Stimulated activated CD8-positive, alpha-beta memory T cell treated with anti-CD3 and anti-CD28 coated beads, Interleukin-4, amount 100 ng/mL, for 1 hour (primary cell): ENCODE measurements at places on chromosomes 3 and 15.

GRCh38 chr3:171786997-171787396 is 23.3 kb downstream of the PLD1 start:
- DNase-seq, result no peak

- no peak for DNase-seq
These were observed 20.4 kb downstream of the NANOGP8 start for GRCh38 chr15:35064576-35065190.

- no peak for DNase-seq
These were observed 7.0 kb upstream of the PRKCD start for GRCh38 chr3:53153980-53154379.

GRCh38 chr3:148100476-148100875 is 597.2 kb upstream of the AGTR1 start:
- DNase-seq, result no peak

- no peak for DNase-seq
These were observed 32.1 kb upstream of the DENND4A start for GRCh38 chr15:65824031-65824743.

DNA sequence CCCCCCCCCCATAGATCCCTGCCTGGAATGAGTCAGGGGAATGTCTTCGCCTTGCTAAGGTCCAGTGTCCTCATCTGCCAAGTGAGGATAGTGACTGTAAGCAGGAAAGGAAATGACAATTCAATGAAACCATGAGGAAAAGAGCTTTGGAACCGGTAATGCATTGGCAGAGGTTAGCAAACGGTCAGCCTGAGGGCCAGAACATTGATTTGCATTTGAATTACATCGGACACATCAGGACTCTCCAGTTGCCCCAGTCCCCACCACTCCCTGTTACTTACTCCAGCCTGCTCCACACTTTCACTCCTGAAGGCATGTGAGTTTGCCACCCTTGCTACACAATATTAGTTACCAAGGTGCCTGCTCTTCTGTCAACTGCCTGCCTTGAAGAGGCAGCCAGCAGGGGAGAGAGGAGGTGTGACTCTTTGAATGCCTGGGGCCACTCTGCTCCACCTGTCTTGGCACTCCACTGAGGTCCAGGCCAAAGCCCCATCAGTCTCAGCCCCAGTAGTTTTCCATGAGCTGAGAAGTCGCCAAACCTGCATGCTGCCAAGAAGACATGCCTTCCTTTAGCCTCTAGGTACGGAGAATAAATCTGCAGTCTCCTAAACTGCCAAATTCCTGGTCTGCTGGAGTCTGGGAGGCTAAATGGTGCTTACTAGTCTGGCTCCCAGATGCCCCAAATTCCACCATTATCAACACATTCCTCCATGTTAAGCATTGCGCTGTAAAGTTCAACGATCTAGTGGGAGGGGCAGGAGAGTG is 191.7 kb upstream of the TLE3 start:
- no peak for DNase-seq

DNA sequence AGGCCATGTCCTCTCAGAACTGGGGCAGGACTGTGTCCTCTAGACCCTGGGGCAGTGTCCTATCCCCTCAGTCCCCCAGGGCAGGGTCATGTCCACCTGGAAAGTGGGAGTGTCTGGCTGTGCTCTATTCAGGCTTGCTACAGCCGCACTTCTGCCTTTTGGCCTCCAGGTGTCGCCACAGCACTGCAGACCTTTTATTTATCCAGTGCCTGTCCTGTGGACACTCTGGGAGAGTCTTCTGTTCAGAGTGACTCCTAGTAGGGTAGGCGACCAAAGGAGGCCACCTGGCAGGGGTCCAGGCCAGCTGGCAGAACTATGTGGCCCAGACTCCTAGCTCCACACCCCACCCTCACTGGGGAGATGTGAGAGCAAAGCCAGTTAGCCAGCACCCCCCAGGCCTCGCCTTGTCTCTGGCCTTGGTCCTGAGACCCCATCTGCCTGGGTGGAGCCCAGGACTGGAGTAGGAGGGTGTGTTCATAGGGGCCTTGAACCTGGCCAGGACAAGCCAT is 3.9 kb downstream of the TMIE start:
- DNase-seq, result peak; percentile 36

GRCh38 chr3:141259821-141260629 is 28.4 kb downstream of the PXYLP1 start:
- DNase-seq, result no peak

- no peak for DNase-seq
These were observed 37.9 kb upstream of the RPL32 start for GRCh38 chr3:12879191-12879815.

GRCh38 chr3:196117809-196118208 is 35.9 kb upstream of the TFRC start:
- DNase-seq, result no peak

DNA sequence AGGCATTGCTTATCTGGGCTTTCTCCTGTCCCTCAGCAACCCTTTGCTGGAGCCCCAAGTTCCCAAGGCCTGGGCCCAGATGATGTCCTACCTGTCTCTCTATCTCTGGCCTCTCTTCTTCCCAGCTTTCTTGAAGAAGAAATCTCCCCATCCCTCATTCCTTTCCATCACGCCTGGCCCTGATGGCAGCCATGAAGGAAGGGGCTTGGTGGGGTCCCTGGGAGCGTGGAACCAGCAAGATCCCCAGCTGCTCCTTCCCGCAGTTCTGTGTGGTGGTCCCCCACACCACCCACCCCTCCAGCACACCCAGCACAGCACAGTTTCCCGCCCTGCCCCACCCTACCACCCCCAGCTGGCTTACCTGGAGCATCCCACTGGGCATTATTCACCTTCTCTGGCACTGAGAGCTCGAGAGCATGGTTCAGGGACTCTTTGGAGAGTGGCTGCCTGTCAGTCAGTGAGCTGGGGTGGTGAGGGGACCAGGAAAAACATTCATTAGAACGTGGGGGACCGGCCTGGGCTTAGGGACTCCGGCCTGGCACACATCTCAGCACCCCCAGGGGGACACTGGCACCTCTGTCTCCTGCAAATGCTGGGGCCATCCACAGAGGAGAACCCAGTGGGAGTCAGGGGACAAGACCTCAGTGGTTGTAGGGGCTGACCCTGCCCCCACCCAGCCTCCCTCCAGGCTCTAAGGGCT is 26.6 kb downstream of the ACSBG1 start:
- no peak for DNase-seq

- DNase-seq, result no peak
These were observed 970 bp downstream of the DPPA4 start for GRCh38 chr3:109336291-109336861.

DNA sequence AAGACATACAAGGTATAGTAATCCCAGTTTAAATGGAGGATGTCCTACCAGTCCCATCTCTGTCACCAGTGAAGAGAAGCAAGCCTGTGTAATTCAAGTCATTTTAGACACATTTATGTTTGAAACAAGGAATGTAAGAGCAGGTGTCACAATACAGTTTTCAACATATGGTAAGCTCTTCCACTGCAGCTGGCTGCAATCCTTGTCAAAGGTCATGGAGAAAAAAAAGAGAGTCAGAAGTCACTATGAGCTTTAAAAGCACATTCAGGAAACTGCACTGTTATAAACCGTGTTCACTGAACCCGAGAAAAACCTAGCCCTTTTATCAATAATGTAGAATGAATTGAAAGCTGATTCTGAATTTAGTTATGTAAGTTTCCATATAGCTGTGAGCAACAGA is 206.4 kb downstream of the NAALADL2 start:
- DNase-seq, result no peak

DNA sequence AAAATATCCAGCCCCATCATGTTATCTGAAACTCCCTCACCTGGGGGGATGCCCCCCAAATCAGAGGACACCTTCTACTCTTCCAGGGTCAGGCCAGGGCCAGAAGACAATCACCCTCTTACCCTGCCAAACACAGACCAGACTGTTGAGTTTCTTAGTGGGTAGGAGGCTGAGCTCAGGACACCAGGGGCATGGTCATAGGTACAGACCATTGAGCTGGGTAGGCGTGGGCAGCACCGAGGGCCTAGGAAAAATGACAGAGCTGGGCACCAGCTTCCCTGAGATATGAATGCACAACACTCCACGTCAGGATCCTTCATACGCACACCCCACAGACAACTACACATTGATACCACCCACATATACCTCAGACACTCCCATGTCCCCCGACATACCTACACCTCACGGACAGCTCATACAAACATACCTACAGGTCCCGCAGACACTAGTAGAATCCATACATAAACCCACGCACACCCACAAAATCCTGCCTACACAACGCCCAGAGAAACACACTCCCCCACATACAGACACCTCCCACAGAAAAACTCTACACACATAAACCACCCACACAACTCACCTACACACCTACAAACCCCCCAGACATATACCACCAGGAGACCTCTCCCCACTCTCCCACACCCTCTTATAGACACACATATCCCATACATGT is 11.8 kb downstream of the AP3B2 start:
- no peak for DNase-seq

GRCh38 chr15:67433495-67434099 is 87.3 kb upstream of the C15orf61 start:
- DNase-seq, result no peak

DNA sequence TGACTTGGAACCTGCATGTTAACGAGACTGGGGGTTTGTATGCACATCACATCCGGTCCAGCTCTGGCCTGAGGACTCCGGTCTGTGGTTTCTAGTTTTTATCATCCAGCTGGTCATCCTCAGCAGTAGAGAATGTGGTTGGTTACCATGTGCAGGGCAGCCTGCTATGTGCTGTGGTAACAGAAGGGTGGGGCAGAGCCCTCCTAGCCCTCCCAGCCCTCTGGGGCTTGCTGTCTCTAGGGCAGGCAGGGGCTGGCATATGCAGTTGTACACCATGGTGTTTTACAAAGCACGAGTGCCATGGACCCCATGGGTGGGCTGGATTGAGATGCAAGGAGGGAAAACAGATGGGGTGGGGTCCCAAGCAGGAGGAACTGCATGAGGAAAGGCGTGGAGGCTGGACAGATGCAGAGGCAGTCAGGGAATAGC is 70.2 kb downstream of the APBA2 start:
- DNase-seq, result no peak

DNA sequence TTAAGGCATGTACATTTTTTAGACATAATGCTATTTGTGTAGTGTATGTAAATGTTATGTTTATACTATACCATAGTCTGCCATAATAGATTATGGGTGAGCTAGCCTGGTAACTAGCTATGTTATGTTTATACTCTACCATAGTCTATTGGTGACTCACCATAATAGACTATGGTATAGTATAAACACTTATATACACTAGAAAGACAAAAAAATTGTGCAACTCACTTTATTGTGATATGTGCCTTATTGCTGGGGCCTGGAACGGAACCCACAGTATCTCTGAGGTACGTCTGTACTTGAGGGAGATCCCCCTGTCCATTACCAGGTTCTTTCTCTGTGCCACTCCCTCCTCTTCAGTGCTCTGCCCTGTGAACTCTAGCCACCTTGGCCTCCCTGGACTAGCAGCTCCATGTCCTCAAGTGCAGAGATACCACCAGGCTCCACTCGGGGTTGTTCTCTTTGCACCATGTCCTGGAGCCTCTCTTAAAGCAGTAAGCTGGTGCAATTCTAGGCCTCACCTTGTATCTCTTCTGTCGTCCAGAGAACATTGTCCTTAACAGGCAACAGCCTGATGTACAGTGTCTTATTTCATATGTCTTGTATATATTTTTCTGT is 60.8 kb upstream of the PXYLP1 start:
- DNase-seq, result no peak

DNA sequence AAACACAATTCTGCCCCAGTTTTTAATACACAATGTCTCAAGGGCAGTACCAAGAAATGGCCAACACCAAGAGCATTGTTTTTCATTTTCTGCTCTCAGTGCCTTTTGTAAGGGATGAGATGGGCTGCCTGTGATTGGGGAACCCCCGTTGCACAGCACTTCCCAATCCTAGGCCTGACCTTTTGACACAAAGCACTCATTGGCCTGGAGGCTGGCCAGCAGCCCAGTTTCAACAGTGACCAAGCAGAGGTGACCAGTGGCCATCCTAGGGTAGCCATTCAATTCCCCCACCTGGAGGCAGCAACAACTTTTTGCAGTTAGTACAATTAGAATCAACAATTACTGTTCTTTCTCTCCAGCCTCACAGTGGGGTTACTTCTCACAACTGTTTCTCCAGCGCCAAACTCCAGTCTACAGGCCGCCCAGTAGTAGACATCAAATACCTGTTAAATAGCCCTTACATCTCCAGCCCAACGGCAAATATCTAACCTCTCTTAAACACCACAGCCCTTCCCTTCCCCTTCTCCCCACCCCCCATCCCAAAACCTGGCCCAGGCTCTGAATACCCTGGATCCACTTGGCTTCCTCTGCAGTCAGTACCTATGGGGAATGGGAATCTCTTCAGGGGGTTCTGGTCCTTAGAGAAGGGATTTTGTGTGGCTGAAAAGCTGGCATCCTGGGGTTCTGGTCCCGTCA is 8.9 kb upstream of the LRRC2 start:
- DNase-seq, result no peak

DNA sequence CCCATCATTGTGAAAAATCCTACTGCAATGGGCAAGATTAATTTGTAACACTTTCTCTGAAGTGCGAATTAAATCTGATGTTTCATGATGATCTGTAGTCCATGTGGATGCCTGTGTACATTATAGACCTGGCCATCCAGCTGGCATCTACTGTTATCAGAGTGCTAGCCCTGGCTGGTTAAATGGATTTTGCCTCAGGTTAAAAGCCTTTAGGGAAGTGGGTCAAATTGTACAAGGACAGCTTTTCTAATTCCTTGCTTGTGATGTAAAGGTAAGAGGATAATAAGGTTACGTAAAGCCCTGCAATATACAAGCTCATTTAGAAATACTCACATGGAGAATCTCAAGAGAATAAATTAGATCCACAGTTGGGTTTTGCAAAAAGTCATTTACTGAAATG is 138.2 kb downstream of the EPHA3 start:
- DNase-seq, result no peak

- DNase-seq, result no peak
These were observed 793 bp downstream of the PCOLCE2 start for GRCh38 chr3:142888099-142888480.

GRCh38 chr3:61152071-61152470 is 99.2 kb downstream of the FHIT start:
- no peak for DNase-seq

- DNase-seq, result no peak
These were observed 1.3 kb downstream of the NME9 start for GRCh38 chr3:138328341-138328740.

DNA sequence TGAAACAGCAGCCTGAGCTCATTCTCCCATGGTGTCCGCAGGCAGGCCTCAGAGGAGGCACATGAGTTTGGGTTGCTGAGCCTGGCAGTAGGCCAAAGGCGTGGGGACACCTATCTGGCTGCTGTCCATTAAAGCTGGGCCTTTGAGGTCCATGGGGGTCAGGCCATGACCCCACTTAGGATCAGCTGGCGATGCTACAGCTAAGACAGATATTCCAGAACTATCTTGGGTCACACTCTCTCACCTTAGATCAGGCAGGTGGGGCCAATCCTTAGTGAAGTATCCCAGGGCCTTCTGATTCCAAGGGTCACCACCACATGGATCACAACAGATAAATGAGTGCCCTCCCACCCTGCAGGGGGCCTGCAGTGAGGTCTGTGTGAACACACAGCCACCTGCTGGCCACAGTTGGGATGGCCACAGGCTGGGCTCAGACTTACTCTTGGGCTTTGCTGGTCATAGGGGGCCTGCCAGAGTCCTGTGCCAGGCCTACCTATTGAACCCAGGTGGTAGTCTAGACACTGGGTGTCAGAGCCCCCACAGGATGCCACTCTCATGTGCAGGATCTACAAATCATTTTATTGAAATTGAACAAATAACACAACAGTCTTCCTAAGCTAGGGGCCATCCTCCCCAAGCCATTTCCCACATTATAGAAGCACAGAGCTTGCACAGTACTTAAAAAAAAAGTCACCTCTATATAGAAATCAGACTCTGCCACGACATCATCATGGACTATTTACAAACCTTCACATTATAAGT is 2.0 kb upstream of the HYAL2 start:
- DNase-seq, result no peak

GRCh38 chr3:71400986-71401451 is 182.5 kb downstream of the FOXP1 start:
- no peak for DNase-seq
